ENCODE measurements at places on chromosomes 16 and 17. TPM values are rescaled to one million over a fixed set of nuclear protein-coding genes. Genes with fewer than 3 reads are reported as not detected.

DNA sequence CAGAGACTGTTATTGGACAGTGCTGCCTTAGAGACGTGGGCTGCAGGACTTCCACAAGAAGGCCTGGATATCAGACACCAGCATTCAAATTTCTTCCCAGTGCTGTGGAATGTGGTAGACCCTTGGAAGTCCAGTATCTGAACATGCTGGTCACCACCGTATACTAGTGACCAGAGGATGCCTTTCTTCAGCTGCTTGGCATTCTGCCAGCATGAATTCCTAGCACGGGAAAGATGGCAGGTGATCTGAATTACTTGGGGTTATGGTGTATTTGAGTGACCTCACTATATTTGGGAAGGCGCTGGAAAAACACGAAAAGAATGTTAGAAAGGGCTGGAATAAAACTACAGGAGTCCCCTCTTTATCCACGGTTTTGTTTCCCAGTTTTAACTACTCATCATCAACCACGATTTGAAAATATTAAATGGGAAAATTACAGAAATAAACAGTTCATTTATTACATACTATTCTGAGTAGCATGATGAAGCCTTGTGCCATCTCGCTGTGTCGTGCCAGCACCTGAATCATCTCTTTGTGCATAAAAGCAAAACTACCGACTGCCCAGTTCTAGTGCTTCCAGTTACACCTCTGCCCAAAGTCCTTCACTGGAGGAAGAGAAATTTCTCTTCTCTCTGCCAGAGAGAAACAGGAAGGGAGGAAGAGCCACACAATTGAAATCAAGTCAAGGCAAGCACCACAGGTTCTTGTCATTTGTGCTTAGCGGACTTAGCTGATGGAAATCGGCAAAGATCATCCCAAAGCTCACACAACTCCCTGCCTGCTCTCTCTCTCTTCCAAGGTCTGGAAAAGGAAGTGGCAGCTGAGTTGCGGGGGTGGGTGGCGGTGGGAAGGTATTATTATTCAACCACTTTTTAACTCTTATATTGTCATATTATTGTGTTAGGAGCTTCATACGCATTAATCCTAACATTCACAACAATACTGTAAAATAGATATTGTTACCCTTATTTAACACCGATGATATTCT is 1.4 kb upstream of the CHST4 start:
- no peaks in the 10 kb centered on the region for H3K4me1 ChIP-seq
- DNase-seq, result no peak
- H3K4me3 ChIP-seq, result no peak overlapping the region
- H3K27ac ChIP-seq, result no peak overlapping the region
- no peaks in the 10 kb centered on the region for H3K27me3 ChIP-seq
- no peaks in the 10 kb centered on the region for H3K36me3 ChIP-seq

Gene PLCG2
- total RNA-seq, result 0.77 TPM

Gene NUP88
- 79.6 TPM for total RNA-seq

Gene TBC1D3I
- 0.51 TPM for total RNA-seq

Gene SLC38A8
- total RNA-seq, result not detected

Gene TMC6
- total RNA-seq, result 0.17 TPM

Gene MRPL38
- total RNA-seq, result 36.0 TPM

Gene SLC52A1
- total RNA-seq, result 0.66 TPM

- no peaks in the 10 kb centered on the region for H3K27me3 ChIP-seq
- DNase-seq, result no peak
- H3K27ac ChIP-seq, result no peak overlapping the region
- H3K36me3 ChIP-seq, result no peaks in the 10 kb centered on the region
- H3K4me1 ChIP-seq, result no peaks in the 10 kb centered on the region
Measured at GRCh38 chr16:60635548-60635947, 1400.7 kb downstream of the CDH8 start.

DNA sequence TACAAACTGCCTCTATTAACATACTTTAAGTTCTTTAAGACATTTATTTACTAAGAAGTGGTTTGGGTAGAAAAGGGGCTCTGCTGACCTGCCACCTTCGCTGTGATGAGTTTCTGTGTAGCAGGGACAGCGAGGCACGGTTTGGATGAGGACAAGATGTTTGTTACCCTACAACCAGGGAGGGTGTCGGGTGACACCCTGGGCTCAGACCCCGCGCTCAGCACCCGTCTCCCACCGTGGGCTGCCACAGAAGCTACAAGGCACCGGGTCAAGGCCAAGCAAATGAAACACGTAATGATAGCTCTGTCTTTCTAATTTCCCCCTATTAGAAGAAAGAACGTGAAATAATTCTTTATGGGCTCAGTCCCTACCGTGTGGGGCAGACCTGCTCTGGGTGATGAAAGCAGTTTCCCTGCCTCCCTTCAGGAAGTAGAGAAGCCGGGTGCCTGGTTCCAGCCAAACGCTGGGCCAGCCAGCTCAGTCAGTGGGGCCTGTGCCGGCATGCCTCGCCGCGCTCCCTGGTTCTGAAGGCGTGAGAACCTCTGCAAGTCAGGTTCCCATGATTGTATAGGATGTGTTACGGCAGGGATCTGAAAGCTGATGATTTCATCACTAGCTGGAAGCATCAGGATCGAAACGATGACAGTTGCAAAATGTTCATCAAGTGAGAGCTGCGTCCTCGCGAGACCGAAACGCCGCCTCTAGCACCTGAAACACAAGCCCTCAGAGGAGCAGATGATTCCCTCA is 3.9 kb downstream of the ZNF750 start:
- no peak overlapping the region for H3K4me3 ChIP-seq
- no peaks in the 10 kb centered on the region for H3K36me3 ChIP-seq
- H3K27me3 ChIP-seq, result no peaks in the 10 kb centered on the region
- H3K4me1 ChIP-seq, result no peaks in the 10 kb centered on the region
- H3K27ac ChIP-seq, result no peak overlapping the region

DNA sequence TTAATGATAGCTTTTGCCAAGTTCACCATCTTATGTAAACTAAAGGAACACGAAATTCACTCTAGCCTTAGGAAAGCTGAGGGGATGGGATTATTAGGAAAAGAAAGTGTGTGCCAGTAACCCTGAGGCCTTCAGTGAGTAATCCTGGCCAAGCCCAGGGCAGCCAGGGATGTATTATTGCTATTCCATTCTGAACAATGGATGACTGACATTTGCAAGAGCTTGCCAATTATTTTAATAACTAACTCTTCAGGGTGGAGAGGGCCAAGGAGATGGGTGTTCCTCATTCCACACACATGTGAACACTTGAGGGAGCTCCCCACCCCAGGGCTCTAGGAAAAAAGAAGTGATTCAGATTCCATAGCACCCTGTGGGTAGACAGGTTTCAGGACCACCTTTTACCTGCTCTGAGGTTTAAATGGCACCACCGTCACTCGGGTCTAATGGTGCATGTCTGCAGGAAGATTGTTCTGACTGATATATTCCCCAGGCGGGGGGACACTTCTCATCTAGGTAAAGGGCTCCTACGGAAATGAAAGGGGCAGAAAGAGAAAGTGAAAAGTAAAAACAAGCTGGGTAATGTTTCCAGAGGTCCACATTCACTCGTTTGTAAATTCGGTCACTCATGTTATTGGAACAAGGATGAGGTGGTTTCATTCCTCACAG is 41.5 kb downstream of the TK2 start:
- H3K4me1 ChIP-seq, result peaks cover 28% of the 10 kb centered on the region
- H3K27me3 ChIP-seq, result no peaks in the 10 kb centered on the region
- H3K27ac ChIP-seq, result no peak overlapping the region
- H3K36me3 ChIP-seq, result peaks cover 2% of the 10 kb centered on the region

Gene CD300H
- not detected for total RNA-seq

Data from fibroblast of lung (primary cell).